ENCODE measurements at places on chromosomes 5 and 9. TPM values are rescaled to one million over a fixed set of nuclear protein-coding genes. Genes with fewer than 3 reads are reported as not detected.

GRCh38 chr9:137919649-137920141 lies 42.1 kb downstream of the CACNA1B start:
- no peak for DNase-seq

GRCh38 chr5:144206141-144206540 lies 35.5 kb downstream of the KCTD16 start:
- DNase-seq, result peak; percentile 64

GRCh38 chr5:1103505-1104326 lies 8.1 kb downstream of the SLC12A7 start:
- DNase-seq, result peak; percentile 35

- DNase-seq, result no peak
Observed at GRCh38 chr5:83220331-83220730, 143.0 kb downstream of the XRCC4 start.

HAVCR2 gene
- total RNA-seq, result 0.36 TPM

Measured in fibroblast of the aortic adventitia (primary cell).